ENCODE measurements at places on chromosomes 6 and 20.

- peak; percentile 30 for DNase-seq
These were observed 60.4 kb upstream of the QKI start for GRCh38 chr6:163354085-163354484.

DNA sequence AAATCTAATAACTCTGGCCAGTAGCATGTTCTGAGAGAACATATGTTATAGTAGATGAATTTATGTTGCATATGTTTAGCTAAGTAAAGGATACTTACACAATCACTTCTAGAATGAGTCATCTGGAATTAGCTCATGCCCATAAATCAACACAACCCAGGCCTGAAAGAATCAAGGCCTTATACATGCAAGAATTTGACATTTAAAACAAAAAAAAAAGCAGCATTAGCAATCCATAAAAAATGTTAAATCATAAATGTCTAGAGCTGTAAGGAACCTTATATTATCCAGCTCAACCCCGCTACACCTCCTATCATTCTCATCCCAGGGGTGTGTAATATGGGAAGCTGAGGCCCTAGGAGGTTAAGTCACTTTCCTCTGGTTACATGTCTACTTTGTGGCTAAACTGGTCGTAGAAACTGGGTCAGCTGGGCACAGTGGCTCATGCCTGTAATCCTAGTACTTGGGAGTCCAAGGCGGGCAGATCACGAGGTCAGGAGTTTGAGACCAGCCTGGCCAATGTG, 105.2 kb upstream of the CARMIL1 start:
- peak; percentile 95 for DNase-seq

- no peak for DNase-seq
These were observed 84.7 kb downstream of the SASH1 start for GRCh38 chr6:148427333-148427732.

GRCh38 chr6:2008383-2008976, 236.9 kb downstream of the GMDS start:
- no peak for DNase-seq

- no peak for DNase-seq
These were observed 25.0 kb downstream of the MYH7B start for GRCh38 chr20:34980543-34981233.

DNA sequence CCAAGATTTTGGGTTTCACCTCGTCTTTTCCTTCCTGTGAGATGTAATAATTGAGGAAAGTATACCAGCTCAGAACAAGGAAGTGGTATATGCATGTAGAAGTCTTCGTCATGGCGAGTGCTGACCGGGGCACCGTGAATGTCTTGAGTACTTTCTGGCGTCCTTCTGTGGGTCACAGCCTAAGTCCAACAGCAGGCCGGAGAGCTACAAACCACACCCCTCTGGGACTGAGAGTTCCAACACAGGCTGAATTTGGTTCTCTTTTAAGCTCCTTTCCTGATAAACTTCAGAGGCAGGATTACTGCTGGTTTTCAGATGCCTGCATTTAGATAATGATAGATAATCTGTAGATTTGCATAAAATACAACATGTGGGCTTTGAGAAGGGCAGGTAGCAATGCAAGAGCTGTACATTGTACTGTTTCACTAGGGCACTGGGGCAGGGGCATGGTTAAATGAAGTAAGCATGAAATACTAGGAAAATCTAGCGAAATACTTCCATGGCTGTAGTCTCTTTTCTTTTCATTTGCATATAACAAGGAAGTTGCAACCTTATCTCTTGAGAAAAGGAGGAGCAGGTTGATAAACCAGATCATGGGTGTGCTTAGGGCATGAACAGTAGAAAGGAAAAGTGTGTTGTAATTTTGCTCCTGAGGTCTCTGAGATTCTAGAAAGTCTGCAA, at the start of gene ADTRP:
TSS of gene ADTRP (minus strand) at position 156 of the 681 bp plus-strand sequence. CDS start at position 112, 44 bp downstream.
- no peak for DNase-seq

GRCh38 chr6:36510365-36510764, 36.9 kb downstream of the STK38 start:
- DNase-seq: no peak

DNA sequence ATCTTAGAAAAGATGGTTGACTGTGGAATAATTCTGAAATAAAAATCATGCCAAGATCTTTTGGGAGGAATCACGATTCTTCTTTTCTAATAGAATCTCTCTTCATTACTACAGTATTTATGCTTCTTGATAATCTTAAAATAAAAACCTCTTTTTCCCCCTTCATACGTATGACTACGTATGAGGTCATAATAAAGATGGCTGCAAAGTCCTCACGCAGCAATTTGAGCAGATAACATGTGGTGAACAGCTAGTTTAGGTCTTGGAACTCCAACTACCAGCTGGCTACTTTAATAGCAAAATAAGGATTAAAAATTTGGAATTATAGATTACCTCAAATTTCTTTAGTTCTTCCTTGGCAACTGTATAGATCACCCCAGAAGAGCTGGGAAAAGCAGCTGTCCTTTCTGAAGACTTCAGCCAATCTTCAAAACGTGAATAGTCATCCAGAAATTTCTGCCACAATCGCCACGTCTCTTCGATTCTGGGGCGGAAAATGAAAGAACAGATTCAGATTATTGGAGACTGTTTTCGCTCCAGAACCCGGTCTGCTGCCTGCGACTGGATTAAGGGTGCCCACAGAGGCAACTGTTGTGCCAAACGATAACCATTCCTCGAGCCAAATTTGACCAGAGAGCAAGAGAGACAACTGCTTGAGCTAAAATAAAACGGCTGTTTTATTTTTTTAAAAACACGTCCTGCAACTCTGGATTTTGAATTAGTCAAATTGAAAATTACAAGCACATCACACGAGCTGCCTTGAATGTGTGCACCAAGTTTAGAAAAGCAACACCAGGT, 347.3 kb downstream of the ESR1 start:
- no peak for DNase-seq

DNA sequence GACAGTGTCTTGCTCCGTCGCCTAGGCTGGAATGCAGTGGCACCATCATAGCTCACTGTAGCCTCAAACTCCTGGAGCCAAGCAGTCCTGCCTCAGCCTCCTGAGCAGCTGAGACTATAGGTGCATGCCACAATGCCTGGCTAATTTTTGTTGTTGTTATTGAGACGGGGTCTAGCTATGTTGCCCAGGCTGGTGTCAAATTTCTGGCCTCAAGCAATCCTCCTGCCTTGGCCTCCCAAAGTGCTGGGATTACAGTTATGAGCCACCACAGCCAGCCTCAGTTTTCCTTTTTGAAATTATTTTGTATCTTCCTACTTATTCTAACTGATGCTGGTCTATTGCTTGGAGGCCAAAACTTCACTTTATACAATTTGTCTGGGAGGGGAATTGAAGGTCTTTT, 436.1 kb downstream of the UTRN start:
- DNase-seq: no peak

GRCh38 chr20:5039255-5039657, 37.9 kb upstream of the SLC23A2 start:
- no peak for DNase-seq

- DNase-seq: no peak
These were observed 58.7 kb downstream of the KIF13A start for GRCh38 chr6:17928514-17929430.

DNA sequence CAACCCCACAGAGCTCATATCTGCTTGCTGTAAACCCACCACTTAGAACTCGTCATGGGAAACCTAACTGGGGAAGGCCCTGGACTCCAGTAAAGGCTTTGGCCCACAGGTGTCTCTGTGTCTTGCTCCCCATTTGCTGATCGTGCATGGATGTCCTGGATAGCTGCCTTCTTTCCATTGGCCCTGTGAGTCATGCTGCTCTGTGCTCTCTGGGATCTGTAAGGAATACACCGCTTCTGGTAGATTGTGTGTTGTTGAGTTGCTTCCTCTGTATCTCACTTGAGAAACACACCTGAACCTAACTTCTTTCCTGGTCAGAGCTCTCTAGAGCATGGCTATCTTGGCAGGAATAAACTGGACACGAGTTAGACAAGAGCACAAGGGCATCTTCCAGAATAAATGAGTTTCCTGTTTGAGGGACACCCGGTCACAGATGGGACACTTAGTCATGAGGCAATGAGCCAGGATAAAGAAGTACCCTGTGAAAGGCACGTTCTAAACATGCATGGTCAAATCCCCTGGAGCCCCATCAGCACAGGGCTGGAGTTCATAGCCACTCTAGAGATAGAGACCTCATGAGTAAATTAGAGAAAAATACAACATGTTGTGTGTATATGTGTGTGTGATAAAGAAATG, 99.6 kb upstream of the TMEM170B start:
- DNase-seq: no peak

GRCh38 chr6:35808688-35809087, 3.5 kb downstream of the LHFPL5 start:
- no peak for DNase-seq

GRCh38 chr20:36322131-36322530, 16.0 kb downstream of the DLGAP4 start:
- no peak for DNase-seq

DNA sequence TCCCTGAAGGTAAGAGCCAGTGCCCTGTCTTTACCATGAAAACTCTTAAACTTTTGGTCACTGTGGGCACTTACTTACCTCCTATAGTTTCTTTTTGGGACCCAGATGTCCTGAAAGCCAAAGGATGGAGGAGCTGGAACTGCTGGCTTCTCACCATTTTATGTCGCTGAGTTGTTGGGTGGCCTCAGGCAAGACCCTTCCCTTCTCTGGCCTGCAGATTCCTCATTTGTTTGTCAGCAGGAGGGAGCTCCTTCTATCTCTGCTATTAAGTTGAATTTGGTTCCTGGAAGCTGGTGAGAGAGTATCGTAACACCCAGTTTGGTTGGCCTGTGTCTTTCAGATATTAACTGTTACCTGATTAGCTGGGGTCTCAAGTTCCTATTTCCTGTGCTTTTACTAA, 68.2 kb upstream of the MYL9 start:
- no peak for DNase-seq

- no peak for DNase-seq
These were observed 24.8 kb upstream of the PHACTR3 start for GRCh38 chr20:59579404-59580145.

DNA sequence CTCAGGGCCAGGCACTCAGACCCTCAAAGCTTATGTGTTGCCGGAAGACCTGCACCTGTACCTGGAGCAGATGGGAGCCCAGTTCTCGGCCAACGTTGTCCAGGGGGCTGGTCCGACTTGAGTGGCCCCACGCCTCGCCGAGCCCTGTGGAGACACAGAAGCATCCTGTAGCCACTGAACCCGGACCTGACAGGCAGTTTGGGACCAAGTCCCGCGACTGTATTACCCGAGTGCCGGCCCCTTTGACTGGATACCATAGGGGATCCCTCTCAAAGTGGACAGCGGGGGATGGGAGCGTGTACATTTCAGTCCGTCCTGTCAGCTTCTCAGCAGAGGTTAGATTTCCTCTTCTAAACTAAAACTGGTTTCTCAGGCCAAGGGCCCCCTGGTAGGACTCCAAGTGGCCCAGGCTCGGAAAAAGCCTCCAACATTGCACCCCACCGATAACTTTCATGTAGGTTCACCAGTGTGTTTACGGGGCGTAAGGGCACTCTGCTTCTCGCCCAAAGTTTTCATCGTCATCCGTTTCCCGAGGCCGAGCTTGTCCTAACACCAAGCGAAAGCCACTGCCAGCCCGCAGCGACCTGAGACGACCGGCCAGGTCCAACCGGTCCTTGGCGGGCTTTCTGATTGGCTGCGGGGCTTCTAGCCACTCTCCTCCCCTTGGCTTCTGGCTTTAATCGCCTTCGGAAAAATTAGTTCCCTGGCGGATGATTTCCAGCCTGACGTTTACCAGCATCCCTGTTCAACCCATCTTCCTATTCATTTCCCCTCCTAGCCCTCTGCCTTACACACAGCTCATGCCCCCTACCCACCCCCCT, 10.8 kb downstream of the SIM1 start:
- no peak for DNase-seq

DNA sequence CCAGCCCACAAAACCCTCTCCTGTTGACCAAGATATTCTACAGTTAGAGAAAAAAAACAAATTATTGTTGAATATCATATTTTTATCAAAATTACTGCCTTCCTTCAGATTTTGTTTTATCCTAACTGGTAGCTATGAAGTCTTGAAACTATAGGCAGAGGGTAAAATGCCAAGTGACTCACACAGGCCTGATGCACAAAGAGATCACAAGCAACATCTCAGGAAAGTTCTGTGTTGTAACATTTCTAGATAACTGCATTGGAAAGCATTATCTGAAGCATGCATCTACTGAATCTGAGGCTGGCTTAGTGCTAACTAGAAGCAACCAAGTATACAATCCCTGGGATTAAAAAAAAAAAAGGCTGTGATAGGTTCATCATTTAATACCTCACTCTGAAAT, 134.2 kb downstream of the PKHD1 start:
- no peak for DNase-seq

DNA sequence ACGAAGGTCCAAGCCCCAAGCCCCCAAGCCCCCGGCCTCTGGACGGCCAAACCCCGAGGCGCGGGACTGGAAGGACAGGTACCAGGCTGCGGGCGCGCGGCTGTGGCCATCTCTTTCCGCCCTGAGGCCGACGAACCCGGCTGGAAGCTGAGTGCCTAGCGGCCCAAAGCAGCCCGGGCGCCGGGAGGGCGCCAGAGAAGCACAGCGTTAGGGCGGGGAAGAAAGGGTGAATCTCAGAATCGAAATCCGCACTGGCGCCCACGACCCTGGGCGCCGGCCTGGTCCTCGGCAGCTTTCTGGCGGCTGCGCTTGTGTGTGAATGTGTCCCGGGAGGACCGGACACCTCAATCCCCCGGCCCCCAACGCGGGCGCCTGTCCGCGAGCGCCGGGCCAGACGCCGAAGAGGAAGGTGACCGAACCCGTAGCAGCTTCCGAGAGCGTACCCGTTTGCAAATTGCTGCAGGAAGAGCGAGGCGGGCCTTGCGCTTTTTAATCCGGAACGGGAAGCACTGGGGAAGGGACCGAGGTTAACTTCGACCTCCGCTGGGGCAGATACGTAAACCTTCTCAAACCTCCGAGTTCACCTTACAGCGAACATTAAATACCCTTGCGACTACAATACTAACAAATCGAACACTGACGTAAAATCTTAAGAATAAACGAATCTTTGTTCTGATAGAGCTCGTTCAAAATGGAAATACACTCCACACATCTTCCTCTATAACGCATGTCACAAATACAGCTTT, 2.9 kb downstream of the NRN1 start:
- DNase-seq: no peak

DNA sequence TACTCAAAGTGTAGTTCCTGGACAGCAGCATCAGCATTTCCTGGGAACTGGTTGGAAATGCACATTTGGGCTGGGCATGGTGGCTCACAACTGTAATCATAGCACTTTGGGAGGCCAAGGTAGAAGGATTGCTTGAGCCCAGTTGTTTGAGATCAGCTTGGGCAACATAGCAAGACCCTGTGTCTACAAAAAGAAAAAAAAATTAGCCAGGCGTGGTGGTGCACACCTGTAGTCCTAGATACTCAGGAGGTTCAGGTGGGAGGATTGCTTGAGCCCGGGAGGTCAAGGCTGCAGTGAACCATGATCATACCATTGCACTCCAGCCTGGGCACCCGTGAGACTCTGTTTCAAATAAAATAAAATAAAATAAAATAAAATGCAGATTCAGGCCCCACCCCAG, 156.2 kb downstream of the CDC5L start:
- DNase-seq: no peak
